ENCODE measurements at places on chromosomes 7 and 10.

- DNase-seq: no peak
Measured at GRCh38 chr10:77226853-77227565, 410.6 kb downstream of the KCNMA1 start.

DNA sequence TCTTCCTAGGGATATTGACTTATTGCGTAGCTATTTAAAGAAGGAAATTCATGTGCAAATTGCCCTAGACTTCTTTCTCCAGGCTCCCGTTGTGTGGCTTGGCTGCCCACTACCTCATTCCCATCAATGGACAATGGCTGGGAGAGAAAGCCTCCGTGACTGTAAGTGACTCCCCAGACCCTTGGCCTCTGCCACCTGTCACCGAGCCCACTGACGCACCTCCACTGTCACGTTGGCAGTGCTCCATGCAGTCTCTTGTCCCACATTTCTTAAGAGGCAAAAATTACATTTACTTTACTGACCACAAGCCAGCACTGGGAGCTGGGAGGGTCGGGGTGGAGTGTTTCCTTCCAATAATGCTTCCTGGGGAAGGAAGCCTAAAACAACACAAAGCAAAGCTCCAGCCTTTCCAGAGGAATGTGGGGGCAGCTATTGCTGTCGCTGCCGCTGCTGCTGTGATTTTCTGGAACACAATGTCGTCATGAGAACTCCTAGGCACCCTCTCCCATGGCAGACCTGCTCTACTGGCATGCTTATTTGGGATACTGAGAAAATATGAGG, 89.7 kb upstream of the STEAP1B start:
- DNase-seq: no peak

DNA sequence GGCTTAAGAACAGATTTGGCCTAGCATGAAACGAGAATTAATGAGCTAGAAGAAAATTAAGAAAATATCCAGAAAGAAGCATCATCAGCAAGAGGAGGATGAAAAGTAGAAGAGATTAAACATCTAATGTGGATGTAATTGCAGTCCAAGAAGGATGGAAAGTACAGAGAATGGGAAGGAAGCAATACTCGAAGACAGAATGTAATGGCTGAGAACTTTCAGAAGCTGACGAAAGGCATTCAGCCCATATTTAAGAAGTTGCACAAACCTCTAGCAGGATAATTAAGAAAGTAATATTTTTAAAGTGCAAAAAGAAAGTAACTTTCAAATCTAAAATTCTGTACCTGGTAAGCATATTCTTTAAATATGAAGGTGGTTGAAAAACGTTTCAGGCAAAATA, 60.7 kb downstream of the TRIM24 start:
- no peak for DNase-seq

DNA sequence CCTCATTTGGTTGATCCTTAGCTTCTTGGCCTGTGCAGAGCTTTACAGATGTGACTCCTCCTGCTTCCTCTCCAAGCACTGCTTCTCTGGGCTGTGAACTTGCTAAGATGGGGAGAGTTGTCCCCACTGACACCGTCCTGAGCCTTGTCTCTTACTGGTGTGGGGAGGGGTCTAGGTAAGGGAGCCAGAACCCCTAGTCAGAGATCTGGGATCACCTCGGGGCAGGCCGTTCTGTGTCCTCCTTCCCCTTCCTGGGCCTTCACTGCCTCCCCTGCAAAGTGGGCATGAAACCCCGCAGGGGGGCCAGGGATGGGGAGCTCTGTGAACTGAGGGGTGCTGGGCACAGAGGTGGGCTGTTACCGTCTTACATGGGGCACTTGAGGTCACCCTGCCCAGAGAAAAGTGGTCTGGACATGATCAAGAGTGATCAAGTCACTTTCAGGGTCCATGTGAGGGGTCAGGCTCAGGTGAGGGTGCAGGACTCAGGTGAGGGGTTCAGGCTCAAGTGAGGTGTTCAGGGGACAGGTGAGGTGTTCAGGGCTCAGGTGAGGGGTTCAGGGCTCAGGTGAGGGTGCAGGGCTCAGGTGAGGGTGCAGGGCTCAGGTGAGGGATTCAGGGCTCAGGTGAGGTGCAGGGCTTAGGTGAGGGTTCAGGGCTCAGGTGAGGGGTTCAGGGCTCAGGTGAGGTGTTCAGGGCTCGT, 86.2 kb downstream of the ADCY1 start:
- no peak for DNase-seq

Data from HTR-8/SVneo (cell line).